Mammary epithelial cell (primary cell): ENCODE measurements at places on chromosomes 6 and 20.

DNA sequence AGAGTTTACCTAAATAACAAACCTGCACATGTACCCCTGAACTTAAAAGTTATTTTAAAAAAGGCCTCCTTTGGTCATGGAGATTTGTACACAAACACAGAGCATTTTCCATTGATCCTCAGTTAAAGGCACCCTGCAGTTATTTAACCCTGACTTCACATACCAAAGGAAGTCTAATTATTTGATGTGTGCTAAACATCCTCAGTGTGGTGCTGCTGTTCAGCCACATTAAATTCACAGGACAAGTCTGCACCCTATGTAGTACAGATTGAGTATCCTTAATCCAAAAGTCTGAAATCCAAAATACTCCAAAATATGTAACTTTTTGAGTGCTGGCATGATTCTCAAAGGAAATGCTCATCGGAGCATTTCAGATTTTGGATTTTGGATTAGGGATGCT lies 21.4 kb downstream of the KCNQ5 start:
- no peak for DNase-seq

DNA sequence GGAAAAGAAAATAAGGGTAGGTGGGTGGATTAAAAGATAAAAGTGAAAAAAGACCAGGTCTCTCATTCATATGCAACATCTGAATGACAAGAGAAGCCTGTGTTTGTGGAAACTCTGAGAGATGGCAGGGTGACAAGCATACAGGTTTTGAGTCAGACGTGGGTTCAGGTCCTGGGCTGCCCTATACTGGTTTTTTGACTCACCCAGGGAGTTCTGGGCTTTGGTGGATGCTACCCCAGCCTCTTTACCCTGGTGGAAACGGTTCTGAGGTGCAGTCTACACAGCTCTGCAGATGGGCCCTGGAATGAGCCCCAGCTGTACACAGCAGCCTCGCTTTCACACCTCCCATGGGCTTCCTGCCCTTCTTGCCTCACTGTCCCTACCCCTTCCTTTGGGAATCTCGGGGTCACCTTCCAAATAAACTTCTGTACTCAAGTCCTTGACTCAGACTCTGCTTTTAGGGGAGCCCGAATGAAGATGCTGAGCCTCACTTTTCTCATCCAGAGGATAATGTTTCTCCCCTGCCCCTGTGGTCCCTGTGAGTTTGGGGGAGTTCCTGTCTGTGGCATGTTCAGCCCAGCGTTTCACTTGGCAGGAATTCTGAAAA lies 77.7 kb upstream of the CLDN20 start:
- peak; percentile 60 for DNase-seq

DNA sequence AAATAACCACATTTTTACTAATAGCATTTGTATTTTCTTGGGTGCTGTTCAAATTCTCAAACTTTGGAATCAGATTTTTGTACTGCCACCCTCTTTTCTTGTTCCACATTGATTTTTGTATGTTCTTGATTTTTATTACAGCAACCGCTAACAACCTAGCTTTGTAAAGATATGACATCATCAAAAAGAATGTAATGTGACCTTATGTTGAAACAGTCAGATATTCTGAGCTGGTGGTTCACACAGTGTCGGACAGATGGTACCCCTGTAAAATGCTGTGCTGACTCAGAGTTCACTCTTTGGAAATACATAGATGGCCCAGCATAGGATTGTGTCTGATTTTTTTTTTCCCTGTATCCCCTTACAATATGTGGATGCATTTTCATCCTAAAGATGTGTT lies 118.9 kb downstream of the QKI start:
- peak; percentile 72 for DNase-seq

DNA sequence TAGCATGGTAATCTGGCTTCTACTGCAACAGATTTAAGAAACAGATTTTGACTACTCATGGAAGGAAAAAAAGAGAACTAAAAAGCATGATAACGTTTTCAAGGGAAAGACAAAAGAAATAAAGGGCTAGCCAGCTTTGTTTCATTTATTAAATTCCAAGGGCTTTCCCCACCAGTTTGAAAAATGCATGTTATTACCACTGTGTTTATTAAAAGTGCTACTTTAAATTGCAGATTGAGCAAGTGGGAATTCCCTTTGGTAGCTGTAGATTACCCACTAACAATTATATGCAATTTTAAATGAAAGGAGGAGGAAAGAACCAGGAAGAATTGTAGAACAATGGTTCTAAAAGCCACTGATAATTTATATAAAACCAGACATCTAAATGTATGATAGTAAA lies 40.6 kb upstream of the NHSL1 start:
- no peak for DNase-seq

DNA sequence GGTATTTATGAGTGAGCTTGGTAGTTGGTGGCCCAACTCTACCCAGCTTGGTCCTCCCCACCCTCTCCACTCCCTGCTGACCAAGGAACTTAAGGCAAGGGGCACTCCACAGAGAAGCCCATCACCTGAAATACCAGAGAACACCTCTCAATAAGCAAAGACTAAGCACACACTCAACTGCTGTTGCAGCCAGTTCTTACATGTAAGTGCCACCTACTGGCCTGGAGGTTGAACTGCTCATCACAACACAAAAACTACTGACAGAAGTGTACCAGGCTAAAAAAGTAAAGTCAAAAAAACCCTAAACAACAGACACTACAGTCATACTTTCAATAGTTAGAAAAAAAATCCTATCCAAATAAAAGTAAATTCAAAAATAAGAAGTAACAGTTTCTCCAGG lies 146.2 kb downstream of the FAM83B start:
- no peak for DNase-seq

GRCh38 chr6:4496284-4496683 lies 279.9 kb upstream of the CDYL start:
- DNase-seq = peak; percentile 31

DNA sequence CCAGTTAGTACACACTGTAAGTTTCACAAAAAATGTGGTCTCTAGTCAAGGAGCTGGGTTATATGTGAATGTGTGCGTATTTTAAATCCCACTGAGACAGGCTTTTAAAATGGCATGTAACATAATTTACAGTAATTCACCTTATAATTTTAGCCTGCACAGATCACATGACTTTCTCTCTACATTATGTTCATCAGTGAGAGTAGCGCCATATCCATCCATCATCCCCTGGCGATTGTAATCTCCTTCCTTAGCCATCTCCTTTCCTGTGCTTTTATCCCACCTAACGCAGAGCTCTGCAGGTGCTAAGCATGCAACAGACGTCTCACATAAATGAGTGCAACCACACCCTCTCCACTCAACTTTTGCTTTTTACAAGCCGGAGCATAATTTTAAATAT lies 210.8 kb downstream of the TBC1D7 start:
- no peak for DNase-seq

DNA sequence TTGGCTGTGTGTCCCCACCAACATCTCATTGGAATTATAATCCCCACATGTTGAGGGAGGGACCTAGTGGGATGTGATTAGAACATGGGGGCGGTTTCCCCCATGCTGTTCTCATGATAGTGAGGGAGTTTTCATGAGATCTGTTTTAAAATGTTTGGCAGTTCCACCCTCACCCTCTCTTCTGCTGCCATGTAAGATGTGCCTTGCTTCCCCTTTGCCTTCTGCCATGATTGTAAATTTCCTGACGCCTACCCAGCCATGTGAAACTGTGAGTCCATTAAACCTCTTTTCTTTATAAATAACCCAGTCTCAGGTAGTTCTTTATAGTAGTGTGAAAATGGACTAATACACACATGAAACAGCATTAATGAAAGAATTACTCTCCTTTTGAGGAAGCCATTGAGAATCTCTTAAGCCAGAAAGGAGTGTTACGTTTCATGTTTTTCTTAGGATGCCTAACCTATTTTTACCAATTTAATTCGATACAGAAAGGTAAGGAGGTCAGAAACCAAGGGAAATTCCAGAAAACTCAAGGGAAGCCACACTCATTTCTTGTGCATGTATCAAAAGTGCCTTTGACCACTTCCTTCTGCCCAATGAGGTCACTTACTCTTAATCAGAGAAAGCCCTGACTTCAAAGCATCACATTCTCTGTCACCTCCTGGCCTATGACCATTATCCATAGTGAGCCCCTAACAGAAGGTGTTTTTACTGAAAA lies 24.7 kb upstream of the HINT3 start:
- DNase-seq = peak; percentile 67

- DNase-seq = no peak
Observed at GRCh38 chr6:25315194-25316177, 36.3 kb downstream of the CARMIL1 start.

DNA sequence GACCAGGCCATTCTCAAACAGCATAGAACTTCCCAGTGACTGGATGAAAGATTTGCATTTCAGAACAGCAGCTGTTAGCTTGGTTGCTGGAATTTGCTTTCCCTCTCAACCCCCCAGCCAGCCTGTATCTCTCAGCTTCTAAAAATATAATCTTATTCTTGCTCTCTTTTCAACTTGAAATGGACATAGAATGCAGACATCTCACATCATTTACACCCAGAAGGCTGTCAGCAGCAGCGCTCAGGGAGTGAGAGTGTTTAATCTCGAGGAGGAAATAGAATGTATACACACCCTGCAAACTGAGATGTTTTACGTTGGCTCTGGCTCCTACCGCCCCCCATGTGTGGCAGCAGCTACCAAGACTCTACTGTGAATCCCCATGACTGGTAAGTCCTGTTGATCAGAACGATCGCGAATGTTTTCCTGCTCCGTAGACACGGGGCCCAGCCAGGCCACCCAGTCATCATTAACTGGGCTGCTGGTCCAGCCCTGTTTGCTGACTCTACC lies 163.4 kb upstream of the SLC24A3 start:
- no peak for DNase-seq

- no peak for DNase-seq
Observed at GRCh38 chr6:156807028-156807427, 29.9 kb downstream of the ARID1B start.

DNA sequence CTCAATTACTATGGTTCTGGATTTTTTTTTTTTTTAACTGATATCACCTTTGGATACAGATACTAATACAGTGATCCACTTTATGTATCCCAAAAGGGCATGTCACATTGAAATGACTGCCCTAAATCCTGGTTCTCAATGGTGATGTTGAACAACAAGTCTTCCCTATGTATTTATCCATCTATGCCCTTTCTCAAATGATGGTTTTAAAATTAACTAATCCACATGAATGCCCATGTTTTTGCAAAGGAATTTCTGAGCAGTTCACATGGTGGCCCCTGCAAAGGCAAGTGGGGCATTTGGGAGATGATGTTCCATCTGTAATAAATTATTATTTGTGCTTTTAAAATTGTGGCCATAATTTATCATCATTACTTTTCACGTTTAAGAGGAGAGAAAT lies 2.7 kb downstream of the ADGRB3 start:
- DNase-seq = no peak

DNA sequence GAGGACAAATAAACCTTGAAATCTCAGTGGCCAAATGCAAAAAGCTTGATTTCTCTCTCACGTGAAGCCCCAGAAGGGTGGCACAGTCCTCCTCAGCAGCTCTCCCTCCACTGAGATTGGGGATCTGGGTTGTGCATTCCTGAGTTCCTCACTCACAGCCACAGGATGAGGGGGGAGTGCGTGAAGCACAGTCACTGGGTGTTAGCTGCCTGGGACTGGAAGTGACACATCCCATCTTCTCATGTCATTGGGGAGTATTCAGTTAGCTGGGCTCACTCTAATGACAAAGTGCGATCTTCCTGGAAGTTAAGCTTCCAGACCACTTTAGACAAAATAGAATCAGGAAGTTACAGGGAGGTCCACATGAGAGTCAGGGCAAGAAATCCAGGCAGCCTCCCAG lies 192.2 kb upstream of the LRFN2 start:
- peak; percentile 67 for DNase-seq

DNA sequence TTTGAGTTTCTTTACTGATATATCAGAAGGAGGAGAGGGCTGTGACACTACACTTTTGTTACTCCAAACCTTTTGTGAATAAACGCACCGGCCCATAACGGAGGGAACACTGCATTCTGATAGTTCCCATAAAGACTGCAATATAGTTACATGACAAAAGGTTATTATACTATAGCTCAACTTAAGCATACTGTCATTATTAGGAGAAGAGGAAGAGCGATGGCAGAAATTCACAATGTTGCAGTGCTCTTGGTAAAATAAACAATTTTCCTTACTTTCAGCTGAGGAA lies 2.3 kb upstream of the PDE10A start:
- DNase-seq = no peak

GRCh38 chr6:49202924-49203536 lies 260.0 kb downstream of the MMUT start:
- peak; percentile 54 for DNase-seq

DNA sequence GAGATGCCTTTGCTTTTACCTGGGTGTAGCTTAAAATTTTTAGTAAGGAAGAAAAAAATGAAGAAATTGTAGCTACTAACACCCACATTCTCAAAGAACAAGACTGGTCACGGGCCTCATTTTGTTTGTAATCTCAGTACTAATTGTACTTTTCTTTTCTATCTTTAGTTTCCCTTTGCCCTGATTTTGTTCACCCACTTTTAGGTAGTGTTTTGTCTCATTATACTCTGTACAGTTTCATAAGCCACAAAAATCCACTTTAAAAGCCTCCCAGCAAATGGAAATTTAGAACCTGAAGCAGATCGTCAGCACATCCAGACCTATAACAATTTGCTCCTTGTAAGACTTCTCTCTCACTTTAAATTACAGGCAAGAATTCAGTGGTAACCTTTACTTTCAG lies 43.3 kb downstream of the TP53INP2 start:
- DNase-seq = no peak

GRCh38 chr6:82237013-82237412 lies 10.5 kb downstream of the IBTK start:
- DNase-seq = no peak

DNA sequence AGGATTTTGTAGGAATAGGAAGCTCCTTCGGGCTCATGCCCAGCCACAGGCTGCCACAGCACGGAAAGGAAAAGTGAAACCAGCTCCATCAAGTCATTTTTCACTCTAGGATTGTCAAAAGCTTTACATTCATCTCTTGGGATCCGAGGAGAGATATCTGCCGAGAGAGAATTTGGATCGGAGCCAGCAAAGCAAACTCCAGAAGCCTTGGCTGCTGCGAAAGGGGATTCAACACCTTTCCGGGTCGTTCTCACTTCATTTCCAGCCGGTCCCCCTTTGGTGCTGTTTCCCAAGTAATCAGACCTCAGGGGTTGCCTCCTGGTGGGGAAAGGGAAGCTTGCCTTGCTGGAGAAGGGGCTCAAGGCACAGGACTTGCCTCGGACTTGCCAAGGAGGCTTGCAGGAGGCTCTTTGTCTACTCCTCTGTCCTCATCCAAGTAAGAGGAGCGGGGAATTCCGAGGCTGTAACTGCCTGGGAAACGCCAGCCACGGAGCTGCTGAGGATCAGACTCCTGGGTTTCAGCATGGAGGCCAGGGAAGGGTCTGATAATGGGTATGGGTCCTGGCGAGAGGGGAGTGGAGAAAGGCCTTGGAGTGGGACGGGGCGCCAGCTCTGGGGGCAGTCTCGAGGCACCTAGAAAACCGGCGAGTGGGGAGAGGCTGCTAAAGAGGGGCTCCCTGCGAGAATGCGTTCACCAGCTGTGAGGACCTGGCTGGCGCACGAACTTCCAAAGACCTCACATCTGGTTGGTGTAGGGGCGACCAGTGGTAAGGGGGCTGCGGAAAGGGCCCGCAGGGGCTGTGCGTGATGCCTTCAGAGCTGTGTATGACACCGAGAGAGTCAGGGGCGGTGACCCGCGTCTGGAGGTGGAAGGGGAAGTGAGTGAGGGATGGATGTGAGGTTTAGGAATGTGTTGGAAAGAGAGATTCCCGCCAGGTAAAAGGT lies 702 bp downstream of the ETV7 start:
- DNase-seq = peak; percentile 68

GRCh38 chr20:24789877-24790276 lies 159.2 kb upstream of the CST7 start:
- DNase-seq = no peak
